ENCODE measurements at places on chromosomes 6 and 20. TPM values are rescaled to one million over a fixed set of nuclear protein-coding genes. Genes with fewer than 3 reads are reported as not detected.

- no peak overlapping the region for H3K4me3 ChIP-seq
- no peaks in the 10 kb centered on the region for H3K4me1 ChIP-seq
- no peaks in the 10 kb centered on the region for H3K27me3 ChIP-seq
- no peak overlapping the region for H3K27ac ChIP-seq
These were observed 28.8 kb upstream of the CCND3 start for GRCh38 chr6:41970436-41970846.

- no peaks in the 10 kb centered on the region for H3K27me3 ChIP-seq
- no peak for DNase-seq
- H3K27ac ChIP-seq, result no peak overlapping the region
These were observed 181.9 kb downstream of the SYNDIG1 start for GRCh38 chr20:24651171-24651975.

Gene OPRL1
- 1.1 TPM for total RNA-seq

GRCh38 chr6:6494677-6495076, 93.8 kb upstream of the LY86 start:
- DNase-seq, result peak; percentile 57
- H3K27me3 ChIP-seq, result peaks cover 4% of the 10 kb centered on the region
- H3K27ac ChIP-seq, result no peak overlapping the region
- no peaks in the 10 kb centered on the region for H3K36me3 ChIP-seq
- H3K4me1 ChIP-seq, result no peaks in the 10 kb centered on the region

Gene ENPP5
- 11.5 TPM for total RNA-seq

Gene KCNK15
- total RNA-seq, result 0.92 TPM

DNA sequence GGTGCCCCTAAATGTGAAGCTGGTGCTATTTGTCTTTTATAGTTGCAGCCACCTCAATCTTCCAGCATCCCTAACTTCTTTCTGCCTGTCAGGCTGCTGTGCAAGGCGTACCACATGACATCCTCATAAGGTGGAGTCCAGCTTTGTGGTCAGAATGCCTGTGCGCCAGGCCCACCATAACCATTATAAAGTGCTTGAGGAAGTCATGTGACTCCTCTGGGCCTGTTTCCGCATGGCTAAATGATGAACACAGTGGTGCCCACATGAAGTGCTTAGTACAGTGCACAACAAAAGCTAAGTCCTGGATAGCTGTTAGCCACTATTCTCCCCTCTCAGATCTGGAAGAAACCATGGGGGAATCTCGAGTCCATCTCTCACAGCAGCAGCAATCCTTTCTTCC, 75.6 kb downstream of the INSM1 start:
- H3K4me3 ChIP-seq, result no peak overlapping the region
- no peaks in the 10 kb centered on the region for H3K36me3 ChIP-seq
- no peaks in the 10 kb centered on the region for H3K27me3 ChIP-seq
- no peaks in the 10 kb centered on the region for H3K4me1 ChIP-seq
- H3K27ac ChIP-seq, result no peak overlapping the region

Gene SEMG1
- total RNA-seq, result not detected

Gene TRIM15
- total RNA-seq, result 2.6 TPM

DNA sequence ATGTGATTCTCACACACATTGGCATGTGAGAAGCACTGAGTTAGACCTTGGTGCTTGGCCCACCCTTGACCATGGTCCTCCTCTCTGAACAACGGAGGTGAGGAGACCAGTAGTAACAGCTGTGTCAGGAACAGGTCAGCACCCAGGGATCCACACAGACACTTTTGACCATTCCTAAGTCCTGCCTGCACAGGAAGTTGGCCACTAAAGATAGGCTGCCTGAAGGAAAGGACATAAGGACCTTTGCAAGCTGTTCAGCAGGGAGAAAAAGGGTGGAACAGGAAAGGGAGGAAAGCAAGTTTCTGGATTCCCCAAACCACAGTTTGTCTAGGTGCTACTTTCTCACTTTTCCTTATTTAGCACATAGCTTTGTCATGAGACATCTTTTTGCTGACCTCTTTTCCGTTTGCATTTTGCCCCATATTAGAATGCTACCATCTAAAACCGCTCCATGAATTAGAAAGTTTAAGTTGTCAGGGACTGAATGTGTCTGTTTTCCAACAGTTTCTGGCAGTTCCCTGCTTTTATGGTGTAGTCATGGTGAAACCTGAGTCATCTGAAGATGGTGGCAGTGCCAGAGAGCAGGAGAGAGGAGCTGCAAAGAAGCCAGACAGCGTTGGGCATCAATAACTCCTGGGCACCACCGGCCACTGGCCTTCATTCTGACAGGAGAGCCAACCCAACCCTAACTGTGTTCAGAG, 1.1 kb upstream of the CD109 start:
- H3K27me3 ChIP-seq, result no peaks in the 10 kb centered on the region
- H3K4me3 ChIP-seq, result no peak overlapping the region
- H3K4me1 ChIP-seq, result no peaks in the 10 kb centered on the region
- no peaks in the 10 kb centered on the region for H3K36me3 ChIP-seq
- H3K27ac ChIP-seq, result peak overlapping the region; percentile 35

DNA sequence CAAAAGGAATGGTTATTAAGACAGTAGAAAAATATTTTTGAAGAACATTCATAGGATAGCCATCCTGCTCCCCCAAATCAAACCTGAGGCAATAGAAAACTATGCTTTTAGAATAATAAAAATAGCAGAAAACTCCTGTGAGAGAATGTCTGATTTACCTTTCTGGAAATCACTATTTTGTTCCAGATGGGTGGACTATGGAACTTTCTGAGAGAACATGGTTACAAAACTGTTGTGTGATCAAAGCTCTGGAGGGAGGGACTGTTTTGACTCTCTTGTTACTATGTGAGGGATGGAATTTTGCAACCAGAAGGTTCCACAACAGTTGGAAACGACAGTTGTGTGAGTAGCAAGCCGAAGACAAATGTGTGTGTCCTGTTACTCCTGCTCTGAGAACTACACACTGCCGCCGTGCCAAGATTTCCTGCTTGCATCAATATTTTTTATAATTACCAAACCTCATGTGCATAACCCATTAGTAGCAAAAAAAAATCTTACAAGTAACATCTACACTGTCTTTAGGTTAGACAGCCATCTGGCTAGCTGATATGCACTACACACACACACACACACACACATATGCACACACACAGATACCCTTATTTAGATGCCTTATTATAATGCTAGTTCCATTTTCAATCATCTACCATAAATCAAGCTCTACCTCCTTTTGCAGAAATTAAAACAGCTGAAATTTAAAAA, 11.0 kb upstream of the HIVEP1 start:
- H3K36me3 ChIP-seq, result no peaks in the 10 kb centered on the region
- no peak overlapping the region for H3K27ac ChIP-seq
- H3K4me3 ChIP-seq, result no peak overlapping the region
- no peaks in the 10 kb centered on the region for H3K4me1 ChIP-seq
- DNase-seq, result no peak
- no peaks in the 10 kb centered on the region for H3K27me3 ChIP-seq

GRCh38 chr6:57222743-57223077, 603 bp upstream of the RAB23 start:
- no peaks in the 10 kb centered on the region for H3K36me3 ChIP-seq
- peak overlapping the region; percentile 62 for H3K4me3 ChIP-seq
- H3K27ac ChIP-seq, result peak overlapping the region; percentile 95
- H3K27me3 ChIP-seq, result no peaks in the 10 kb centered on the region
- H3K4me1 ChIP-seq, result peaks cover 5% of the 10 kb centered on the region

GRCh38 chr6:156887623-156888269, 110.6 kb downstream of the ARID1B start:
- H3K27ac ChIP-seq, result no peak overlapping the region
- peaks cover 15% of the 10 kb centered on the region for H3K4me1 ChIP-seq
- no peaks in the 10 kb centered on the region for H3K36me3 ChIP-seq

- no peaks in the 10 kb centered on the region for H3K36me3 ChIP-seq
- peaks cover 27% of the 10 kb centered on the region for H3K4me1 ChIP-seq
These were observed 154.3 kb downstream of the BCAS1 start for GRCh38 chr20:53916173-53916512.

GRCh38 chr6:56314683-56315523, 67.5 kb upstream of the COL21A1 start:
- no peak overlapping the region for H3K4me3 ChIP-seq
- H3K36me3 ChIP-seq, result no peaks in the 10 kb centered on the region
- peaks cover 8% of the 10 kb centered on the region for H3K4me1 ChIP-seq
- peak; percentile 50 for DNase-seq
- no peaks in the 10 kb centered on the region for H3K27me3 ChIP-seq
- H3K27ac ChIP-seq, result no peak overlapping the region

Gene MRPS10
- total RNA-seq, result 42.8 TPM

All from hepatocyte (in vitro differentiated cells).